ENCODE measurements at places on chromosomes 6 and 20. TPM values are rescaled to one million over a fixed set of nuclear protein-coding genes. Genes with fewer than 3 reads are reported as not detected.

The ZNF335 gene
- total RNA-seq = 11.6 TPM

The C6orf141 gene
- total RNA-seq = 11.3 TPM

The GID8 gene
- total RNA-seq = 40.1 TPM

The HTR1E gene
- total RNA-seq = not detected

The OLIG3 gene
- not detected for total RNA-seq

The TCF21 gene
- total RNA-seq = not detected

The DEFB124 gene
- not detected for total RNA-seq

The DTNBP1 gene
- total RNA-seq = 11.0 TPM

The CRNKL1 gene
- 27.2 TPM for total RNA-seq

The VGLL2 gene
- total RNA-seq = not detected

The PLAGL1 gene
- 8.7 TPM for total RNA-seq

The CAPN11 gene
- total RNA-seq = 1.9 TPM

The CD40 gene
- 9.5 TPM for total RNA-seq

The PTGIS gene
- 1.5 TPM for total RNA-seq

The PPP1R11 gene
- total RNA-seq = 10.6 TPM

The NTSR1 gene
- total RNA-seq = 0.27 TPM

The PRPH2 gene
- 0.19 TPM for total RNA-seq

The TMC2 gene
- not detected for total RNA-seq

The CPXM1 gene
- not detected for total RNA-seq

The FRK gene
- under 0.01 TPM for total RNA-seq

The ADAM33 gene
- total RNA-seq = not detected

The HLA-DRB1 gene
- total RNA-seq = 0.09 TPM

The MDFI gene
- 42.9 TPM for total RNA-seq

The CST2 gene
- not detected for total RNA-seq

The MUC21 gene
- total RNA-seq = not detected
